CD4-positive, alpha-beta T cell treated with Interleukin-6 for 4 hours (primary cell): ENCODE measurements at places on chromosomes 5 and 9.

DNA sequence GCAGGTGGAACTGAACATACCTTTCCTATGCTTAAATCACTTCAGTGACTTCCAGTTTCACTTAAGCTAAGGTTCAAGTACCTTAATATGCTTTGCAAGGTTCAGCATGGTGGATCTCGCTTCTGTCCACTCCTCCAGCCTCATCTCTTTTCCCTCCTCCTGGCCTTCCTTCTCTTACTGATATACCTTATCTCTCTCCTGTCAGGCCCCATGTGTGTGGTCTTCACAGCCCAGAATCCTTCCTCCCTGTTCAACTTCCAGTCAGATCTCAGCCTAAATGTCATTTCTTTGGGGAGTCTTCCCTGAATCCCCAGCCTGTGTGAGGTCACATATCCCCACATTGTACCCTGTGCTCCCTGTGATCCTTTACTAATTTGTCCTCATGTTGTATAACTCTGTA, 87.7 kb downstream of the ANGPTL2 start:
- no peak for DNase-seq

GRCh38 chr9:21883642-21884041, 81.2 kb downstream of the MTAP start:
- DNase-seq = no peak

DNA sequence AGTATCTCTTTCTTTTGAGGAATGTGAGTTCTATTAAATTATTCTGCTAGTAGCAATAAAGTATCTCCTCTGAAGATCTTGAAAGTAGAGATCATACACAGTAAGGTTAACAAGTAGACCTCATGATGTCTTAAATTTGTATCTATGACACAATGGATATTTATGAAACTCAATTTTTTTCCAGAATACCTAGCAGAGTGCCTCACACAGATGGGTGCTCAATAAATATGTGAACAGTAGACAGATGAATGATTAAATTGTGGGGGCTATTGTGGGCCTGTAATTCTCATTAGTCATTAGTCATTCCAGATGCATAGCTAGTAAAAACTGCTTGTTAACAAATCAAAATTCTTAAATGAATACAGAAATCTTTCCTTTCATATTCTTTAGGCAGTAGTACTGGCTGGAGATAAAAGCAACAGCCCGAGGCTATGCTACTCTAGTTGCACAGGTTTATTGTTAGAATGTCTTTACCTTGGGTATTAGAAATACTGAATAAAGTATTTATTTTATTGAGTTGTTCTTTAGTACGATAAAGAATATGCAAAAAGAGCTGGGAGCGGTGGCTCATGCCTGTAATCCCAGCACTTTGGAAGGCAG, 22.0 kb downstream of the CHD1 start:
- DNase-seq = no peak

DNA sequence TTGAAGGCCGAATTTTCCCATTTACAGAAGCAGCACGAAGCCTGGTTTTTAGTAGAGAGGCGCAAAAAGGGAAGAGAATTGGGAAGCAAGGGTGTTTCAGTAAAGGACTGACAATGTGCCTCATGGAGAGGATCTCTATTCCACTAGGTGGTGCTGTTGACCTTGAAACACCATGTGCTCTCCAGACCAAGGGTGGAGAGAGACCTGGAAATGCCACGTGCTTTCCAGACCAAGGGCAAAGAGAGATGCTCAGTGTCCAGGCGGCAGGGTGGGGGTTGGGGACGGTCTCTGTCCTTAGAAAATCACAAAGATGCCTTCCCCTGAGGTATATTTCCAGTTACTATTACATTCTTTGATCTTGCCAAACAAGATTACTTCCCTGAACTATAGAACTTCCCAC, 425.3 kb downstream of the CSNK1G3 start:
- no peak for DNase-seq

- DNase-seq = no peak
Measured at GRCh38 chr5:60437308-60437707, 262.7 kb downstream of the DEPDC1B start.

- no peak for DNase-seq
Measured at GRCh38 chr5:8826508-8826907, 719.4 kb downstream of the SEMA5A start.

DNA sequence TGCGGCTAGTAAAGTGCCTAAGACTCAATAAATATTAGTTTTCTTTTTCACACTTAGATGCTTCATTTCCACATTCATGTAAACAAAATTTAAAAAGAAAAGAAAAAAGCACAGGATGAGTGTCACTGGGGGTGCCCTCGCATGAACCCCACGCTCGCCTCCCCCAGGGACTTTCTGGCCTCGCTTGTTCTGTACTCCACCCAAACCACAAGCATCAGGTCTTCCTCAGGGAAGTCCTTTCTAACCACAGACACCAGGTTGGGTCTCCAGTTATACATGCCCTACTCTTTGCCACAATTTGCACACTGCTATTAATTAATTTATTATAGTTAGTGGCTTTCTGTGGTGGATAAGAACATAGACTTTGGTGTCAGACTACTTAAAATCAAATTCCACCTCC, 92.4 kb downstream of the RORB start:
- DNase-seq = no peak

DNA sequence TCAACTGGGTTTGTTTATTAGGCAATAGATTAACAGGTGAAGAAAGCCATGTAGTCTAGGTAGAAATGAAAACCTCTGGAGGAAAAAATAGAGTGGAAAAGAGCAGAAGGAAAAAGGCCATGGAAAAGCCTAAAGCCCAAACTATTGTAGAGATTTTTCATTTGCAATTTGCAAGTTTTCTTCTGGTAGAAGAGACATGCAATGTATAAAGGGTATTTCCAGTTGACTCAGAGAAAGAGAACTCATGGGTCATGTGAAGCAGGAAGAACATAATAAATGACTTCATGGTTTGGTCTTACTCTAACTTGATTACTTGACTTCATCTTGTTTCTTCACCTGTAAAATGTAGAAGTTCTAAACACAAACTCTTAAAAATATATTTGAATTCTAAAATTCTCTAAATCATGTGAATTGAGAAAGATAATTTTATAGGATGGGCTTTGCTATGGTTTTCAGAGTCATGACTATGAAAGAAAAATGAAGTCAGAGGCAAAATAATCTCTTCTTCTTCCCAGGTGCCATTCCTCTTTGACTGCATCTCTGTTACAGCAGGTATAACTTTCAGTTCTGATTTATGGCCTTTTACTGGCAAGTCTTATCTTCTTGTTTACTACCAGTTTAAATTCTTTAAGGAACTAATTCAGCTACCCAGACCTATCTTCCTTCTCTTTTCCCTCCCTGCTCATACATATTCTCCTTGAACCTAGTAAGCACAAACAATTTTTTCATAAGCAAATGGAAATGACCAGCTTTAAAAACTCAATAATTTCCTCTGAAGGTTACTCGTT, 47.7 kb upstream of the TMC1 start:
- no peak for DNase-seq

- DNase-seq = no peak
Measured at GRCh38 chr9:98993570-98993945, 49.9 kb downstream of the COL15A1 start.

DNA sequence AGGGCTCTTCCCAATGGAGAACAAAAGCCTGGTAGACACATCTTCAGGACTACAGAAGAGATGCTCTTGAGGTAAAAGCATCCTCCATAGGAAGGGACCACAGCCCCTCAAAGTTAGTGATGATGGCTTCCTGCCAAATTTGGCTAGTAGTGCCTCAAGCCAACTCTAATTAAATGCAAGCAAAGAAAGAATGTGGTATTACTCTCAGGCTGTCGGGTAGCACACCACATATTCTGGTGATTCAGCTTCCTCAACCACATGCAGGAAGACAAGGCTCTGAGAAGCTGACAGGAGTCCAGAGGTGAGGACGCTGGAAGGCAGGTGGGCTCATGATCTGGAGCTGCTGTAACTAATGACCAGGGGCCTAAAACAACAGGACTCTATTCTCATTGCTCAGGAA, 37.2 kb upstream of the S1PR3 start:
- no peak for DNase-seq
